ENCODE measurements at places on chromosomes 13 and 19.
A peak's percentile ranks its signal among the peaks of the same experiment; 100 is the strongest.

DNA sequence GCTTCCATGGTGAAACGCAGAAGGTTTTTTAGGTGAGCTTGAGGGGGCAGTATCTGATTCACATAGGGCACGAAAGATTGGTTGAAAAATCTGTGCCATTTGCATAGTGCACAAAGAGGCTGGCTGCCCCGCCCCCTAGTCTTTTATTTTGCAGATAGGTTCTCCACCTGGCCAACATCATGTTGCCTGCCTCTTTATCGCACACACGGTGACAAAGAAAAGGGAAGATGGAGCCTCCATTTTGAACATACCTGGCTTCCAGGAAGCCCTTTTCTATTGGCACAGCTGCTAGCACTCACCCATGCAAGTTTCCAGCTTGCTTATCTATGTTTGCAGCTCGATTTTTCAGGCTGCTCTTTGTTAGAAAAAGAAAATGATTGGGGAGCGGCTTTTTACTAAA, 316.2 kb upstream of the KLHL1 start:
- peak; percentile 1 for DNase-seq

DNA sequence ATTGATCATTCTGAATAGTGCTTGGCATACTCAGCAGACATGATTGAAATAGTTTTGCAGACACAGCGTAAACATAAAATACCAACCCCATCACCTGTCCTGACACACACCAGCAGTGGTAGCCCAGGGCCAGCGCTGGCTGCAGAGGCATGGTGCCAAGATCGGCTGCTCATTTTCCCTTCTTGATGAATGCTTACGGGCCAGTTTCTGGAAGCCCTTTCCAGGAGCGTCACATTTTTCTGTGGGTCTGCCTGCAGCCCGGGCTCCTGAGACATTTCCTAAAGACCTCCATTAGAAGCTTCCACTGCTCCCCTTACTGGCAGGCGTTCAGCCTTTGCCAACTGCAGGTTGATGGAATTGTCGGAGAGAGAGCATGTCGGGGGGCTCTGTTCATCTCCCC, 48.6 kb downstream of the CHST8 start:
- no peak for DNase-seq

DNA sequence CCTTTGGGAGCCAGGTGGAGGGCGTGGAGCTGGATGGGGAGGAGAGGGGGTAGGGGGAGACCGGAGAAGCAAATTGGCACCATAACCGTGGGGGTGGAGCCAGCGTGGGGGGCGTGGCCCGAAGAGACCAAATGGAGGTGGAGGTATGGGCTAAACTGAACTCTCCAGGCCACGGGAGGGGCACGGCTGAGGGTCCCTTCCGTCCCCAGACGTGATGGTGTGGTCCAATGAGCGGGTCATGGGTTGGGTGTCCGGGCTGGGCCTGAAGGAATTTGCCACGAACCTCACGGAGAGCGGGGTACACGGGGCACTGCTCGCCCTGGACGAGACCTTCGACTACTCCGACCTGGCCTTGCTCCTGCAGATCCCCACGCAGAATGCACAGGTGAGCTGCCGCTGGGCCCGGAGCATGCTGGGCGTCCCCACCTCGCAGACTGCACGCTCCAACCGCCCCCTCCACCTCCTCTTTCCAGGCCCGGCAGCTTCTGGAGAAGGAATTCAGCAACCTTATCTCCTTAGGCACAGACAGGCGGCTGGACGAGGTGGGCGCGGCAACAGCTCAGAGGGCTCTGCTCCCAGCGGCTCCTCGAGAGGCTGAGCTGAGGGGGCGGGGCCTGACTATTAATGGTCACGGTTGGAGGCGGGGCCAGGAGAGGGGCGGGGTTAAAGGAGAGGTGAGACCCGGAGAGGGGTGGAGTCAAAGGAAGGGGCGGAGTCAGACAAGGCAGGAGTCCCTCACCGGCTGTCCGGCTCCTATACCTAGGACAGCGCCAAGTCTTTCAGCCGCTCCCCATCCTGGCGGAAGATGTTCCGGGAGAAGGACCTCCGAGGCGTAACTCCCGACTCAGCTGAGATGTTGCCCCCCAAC, 6.2 kb downstream of the HRC start:
- peak; percentile 98 for DNase-seq

GRCh38 chr19:35279985-35280821, 2.1 kb upstream of the HAMP start:
- peak; percentile 54 for DNase-seq

GRCh38 chr19:46181388-46181779, 33.3 kb downstream of the IGFL2 start:
- DNase-seq: peak; percentile 9

DNA sequence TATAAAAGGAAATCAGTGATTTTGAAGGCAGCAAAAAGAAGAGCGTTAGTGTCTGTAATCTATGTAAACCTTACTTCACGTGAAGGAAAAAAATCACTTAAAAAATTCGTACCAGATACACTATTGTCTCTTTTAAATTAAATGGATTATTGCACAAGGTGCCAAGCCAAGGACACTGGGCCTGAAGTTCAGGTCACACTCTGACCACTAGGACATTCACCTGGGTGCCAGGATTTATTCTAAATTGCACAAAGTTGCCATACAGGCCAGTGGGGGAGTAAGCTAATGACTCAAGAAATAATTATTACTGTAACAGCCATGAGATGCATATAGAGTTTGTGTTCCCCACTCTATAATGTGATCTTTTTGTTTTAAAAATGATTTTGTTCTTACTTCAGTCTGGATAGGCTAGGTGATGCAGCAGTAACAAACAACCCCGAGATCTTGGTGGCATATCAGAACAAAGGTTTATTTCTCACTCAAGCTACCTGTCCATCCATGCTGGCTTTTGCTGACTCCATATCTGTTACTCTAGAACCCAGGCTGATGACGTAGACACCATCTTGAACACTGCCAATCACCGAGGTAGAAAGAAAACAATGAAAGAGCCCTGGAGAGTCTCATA, 252.1 kb downstream of the DCT start:
- no peak for DNase-seq

DNA sequence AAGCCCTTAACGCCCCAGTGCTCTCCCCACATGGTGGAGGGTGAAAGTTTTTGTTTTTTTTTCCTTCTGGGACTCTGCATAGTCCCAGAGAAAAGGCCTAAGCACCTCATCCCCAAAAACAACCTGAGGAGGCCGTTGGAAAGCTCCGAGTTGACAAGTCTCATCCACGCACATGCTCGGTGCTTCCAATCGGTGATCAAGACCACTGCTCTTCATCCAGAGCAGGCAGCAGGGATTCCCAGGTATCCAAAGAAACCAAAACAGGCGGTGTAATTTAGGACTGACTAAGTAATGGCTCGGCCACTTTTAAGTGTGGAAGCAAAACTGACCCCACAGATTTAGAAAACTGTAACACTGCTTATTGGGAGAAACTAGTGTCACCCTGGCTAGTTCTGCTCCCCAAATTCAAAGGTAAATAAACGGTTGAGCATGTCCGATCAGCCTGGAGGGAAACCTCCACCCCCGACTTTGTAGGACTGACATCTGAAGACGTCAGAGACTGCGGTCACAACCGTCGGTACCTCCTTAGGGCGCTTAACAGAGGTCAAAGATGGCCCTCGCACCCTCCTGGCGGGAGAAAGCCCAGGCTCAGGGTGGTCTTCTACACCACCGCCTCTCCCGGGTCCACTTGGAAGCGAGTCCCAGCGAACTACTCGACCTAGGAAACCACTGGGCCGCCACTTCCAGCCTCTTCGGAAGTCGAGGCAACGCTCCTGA, 997 bp upstream of the ZNF446 start:
- DNase-seq: no peak

DNA sequence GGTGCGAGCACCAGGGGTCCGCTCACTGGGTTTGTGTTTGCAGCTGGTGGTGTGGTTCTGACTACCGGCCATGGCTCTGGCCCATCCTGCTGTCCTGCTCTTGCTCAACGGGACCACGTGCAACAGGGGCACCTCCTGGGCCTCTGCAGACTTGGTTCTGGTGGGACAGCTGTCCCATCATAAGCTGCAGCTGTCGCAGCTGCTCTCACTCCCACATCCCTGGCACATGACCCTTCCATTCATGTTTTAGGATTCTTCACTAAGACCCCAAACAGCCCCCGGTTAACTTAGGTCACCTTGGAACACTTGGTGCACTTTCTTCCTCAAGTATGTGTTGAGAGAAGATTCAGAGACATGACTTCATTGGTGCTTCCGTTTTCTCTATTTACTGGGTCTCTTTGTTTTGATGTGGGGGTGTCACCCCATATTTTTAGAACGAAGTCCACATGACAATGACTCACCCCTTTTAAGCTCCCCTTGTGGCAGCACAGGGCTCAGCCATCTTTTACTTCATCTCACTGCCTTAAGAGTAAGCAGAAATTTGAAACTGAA, 68.4 kb upstream of the ARHGEF7 start:
- no peak for DNase-seq

GRCh38 chr13:48775285-48775684, 121.6 kb downstream of the CYSLTR2 start:
- DNase-seq: no peak

GRCh38 chr13:112229445-112229844, 146.7 kb upstream of the SPACA7 start:
- no peak for DNase-seq

GRCh38 chr13:26048741-26049140, 3.1 kb downstream of the SHISA2 start:
- DNase-seq: no peak

DNA sequence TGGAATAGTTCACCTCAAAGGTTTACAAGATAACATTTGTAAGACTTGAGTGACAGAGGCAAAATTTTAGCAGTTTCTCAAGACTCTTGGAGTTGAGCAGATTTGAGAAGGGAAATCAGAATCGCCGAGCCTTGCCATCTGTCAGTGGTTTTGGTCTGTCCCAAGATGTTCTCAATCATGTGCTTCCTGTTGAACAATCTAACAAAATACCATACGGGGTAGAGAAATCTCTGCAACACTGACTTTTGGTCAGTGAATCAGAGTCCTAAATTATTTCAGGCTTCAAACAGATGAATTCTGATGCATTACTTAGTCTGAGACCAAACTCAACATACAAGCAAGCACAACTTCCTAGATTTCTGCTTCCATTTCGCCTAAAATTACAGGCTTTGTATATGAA, 3.8 kb downstream of the KCTD12 start:
- no peak for DNase-seq

- DNase-seq: no peak
Measured at GRCh38 chr13:30038884-30039283, 188.5 kb upstream of the UBL3 start.

GRCh38 chr19:18778826-18779495, 12.1 kb downstream of the COMP start:
- peak; percentile 58 for DNase-seq

GRCh38 chr13:72544042-72544441, 183.4 kb downstream of the MZT1 start:
- no peak for DNase-seq

DNA sequence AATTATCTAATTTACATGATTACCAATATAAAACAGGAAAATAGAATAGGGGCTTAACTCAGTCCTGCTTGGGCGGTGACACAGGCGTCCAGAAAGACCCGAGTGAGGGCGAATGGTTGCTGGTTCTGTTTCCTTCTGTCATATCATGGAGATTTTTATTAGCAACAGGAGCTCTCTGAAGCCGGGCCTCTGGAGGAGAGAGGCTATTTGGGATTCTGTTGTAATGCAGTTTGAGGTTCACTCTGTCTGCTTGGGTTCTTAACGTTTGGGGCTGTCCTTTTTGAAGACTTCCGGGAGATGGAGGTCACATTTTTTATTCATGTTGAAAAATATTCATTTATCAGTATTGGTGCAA, 115.7 kb upstream of the ZNF536 start:
- no peak for DNase-seq

DNA sequence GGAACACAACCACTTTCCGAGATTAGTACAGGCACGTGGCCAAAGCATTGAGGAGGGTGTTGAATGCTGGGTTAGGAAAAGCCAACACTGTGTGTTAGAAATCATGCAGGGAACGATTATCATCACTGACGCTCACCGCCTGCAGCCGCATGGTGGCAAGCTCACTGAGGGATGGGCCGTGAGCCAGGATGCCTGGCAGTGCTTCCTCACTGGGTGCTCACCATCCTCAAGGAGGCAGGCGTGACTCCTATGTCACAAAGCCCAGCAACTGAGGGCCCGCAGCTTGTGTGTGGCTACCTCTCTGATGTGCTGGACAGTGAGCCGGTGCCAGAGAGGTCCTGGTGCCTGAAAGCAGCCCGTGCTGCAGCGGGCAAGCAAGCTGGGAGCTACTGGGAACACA, 30.4 kb upstream of the TIMM44 start:
- no peak for DNase-seq

DNA sequence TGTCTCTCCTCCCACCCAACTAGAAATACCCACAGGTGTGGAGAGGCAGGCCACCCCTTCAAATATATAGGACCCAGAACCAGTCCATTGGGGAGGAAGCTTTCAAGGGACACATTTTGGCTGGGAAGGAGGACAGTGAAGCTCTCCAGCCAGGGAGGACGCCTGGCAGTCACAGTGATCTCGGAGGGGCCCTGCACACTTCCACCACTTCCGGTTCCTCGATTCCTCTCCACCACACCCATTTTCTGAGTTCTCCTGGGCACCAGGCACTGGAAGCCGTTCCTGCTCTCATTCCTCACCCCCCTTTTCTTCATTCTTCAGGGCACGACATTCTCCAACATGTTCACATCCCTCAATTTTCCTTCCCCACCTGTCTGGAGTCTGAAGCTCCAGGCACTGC, 30.4 kb upstream of the CEACAM21 start:
- no peak for DNase-seq

- DNase-seq: peak; percentile 87
Measured at GRCh38 chr19:45323671-45324081, 1.0 kb upstream of the CKM start.

DNA sequence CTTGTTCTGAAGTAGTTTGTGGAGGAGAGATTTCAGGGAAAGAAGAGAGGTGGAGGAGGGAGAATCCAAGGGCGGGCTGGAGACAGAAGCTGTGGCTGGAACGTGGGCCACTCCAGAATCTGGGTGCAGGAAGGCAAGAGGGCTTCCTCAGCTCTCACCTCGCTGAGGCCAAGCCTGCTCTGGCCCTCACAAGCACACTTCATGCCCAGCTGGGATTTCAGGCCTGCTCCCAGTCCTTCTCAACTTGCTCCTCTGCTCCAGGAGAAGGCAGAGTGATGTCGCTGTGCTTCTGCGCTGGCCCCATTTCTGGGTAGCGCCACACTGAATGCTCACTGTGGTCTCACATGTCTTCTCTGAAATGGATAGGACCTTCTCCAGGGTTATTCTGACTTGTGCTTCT, 328.8 kb downstream of the FGF9 start:
- DNase-seq: no peak

- DNase-seq: no peak
Measured at GRCh38 chr13:30463787-30464495, 1.8 kb downstream of the HMGB1 start.

DNA sequence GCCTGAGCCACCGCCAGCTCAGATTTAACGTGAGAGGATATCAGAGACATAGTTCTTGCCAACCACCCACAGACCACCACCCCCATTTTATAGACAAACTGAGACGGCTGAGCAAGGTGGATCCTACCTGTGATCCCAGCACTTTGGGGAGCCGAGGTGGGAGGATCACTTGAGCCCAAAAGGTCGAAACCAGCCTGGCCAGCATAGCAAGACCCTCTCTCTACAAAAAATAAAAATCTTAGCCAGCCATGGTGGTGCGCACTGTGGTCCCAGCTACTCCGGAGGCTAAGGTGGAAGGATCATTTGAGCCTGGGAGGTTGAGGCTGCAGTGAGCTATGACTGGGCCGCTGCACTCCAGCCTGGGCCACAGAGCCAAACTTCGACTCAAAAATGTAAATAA, 30.6 kb upstream of the NDUFS7 start:
- DNase-seq: no peak

GRCh38 chr19:4181053-4181508, 1.3 kb downstream of the SIRT6 start:
- no peak for DNase-seq
